ENCODE measurements at places on chromosomes 4 and X.

- no peak for ATAC-seq
Observed at GRCh38 chr4:92249541-92249940, 54.2 kb upstream of the GRID2 start.

DNA sequence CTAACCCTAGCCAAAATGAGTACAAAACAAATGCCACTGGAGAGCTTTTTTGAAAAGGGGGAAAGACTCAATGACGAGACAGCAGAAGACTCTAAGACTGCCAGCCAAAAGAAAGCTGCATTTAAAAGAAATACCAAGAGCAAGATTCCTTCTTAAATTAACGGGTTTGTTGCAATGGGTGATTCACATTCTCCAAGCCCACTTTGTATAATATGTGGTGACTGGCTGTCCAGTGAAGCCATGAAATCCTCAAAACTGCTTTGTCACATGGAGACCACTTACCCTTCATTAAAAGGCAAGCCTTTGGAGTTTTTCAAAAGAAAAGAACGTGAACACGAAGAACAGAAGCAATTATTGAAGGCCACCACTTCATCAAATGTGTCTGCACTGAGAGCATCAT lies 68.2 kb downstream of the MRPL1 start:
- no peak for ATAC-seq

- no peak for ATAC-seq
Observed at GRCh38 chr4:164948975-164949374, 28.5 kb downstream of the TRIM61 start.

DNA sequence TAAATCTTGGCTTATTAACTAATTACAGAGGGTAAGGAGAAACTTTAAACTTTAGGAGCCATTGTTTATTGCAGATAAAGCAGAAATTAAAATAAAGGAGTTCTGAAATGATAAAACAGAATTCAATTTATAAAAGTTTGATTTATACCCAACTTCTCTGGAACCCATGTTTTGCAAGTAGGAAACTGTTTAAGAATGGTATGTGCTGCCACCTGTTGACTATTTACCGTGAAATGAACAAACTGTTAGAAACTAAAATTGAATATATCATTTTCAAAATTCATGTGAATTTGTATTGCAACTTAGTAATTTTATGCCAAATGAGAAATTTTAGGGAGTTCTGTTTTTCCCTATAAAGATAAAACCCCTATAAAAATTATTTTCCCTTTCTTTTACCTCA lies 11.0 kb upstream of the TBC1D8B start:
- ATAC-seq = no peak

DNA sequence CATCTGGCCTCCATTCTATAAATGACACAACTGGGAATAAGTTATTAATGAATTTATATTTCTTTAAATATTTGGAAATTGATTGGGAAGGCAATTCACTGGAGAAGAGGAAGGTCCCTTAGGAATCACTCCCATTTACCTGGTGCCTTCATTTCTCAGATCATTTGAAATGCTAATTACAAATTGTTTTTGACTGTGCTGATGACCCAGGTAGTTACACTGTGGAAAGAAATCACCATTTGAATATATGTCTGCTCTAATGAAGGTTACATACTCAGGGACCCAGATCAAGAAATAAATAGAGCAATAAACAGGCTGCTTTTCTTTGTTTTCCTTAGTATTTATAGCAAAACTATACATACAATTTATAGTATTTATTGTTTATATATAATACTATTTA lies 1759.1 kb downstream of the ARAP2 start:
- ATAC-seq = no peak

All from stimulated activated memory B cell treated with anti-CD40 and anti-IgM and Interleukin-4, amounts not matched to agents 10 μg/mL and 1 μg/mL and 100 μg/mL, for 72 hours (primary cell).